ENCODE measurements at places on chromosomes 4 and X.

DNA sequence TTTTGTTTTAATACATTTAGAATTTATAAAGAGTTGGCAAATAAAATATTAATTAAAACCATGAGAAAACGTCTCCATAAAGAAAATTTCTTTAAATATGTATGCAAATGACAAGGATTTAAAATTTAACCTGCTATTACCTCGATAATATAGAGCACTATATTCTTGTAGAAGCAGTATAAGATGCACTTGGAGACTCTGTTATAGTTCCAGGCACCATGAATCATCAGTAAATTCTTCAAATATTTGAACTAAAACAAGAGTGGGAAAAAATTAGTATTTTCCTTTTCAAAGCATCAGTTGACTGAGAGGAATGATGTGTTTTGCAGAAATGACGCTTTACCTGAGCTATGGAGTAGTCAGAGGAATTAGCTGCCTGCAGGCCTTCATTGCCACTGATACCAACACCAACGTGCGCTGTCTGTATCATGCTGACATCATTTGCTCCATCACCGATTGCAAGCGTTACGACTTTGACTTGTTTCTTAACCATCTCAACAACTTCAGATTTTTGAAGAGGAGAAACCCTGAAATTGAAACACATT is 67.3 kb downstream of the SHISA3 start:
- DNase-seq: no peak

- DNase-seq: no peak
Measured at GRCh38 chrX:120207009-120207605, 43.5 kb upstream of the ZBTB33 start.

DNA sequence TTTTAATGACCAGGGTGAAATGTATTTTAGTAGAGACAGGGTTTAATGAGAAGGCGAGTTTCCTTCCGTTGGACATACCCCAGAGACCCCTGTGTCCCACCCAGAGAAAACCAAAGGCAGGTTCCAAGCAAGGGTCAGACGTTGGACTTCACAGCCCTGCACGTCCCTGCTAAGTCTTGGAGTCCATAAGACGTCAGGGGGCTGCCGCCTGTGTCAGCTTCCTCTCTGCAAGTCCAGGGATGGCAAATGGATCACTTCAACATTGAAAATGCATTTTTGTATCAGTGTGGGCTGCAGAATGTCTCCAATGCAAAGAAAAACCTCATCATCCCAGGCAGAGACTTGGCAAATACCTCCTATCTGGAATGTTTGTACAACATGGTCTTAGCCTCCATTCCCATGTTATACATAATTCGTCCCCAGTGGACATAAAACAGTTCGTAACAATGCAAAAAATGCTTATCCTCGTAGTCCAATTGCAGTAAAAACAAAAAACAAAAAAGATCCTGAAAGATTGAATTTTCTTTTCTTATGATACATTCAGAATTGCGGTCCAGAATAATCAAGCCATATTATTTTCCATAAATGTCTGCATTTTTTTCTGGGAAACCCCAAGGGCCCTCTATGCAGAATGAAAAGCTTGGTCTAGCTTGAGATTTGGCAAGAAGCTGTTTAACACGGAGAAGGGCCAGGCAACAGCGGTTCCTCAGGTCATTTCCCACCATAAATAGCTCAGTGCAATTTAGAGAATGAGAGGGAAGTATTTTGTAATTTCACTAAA is 190.9 kb downstream of the SHOX start:
- DNase-seq: no peak

GRCh38 chr4:6469144-6469543 is 3.3 kb downstream of the PPP2R2C start:
- DNase-seq: no peak

DNA sequence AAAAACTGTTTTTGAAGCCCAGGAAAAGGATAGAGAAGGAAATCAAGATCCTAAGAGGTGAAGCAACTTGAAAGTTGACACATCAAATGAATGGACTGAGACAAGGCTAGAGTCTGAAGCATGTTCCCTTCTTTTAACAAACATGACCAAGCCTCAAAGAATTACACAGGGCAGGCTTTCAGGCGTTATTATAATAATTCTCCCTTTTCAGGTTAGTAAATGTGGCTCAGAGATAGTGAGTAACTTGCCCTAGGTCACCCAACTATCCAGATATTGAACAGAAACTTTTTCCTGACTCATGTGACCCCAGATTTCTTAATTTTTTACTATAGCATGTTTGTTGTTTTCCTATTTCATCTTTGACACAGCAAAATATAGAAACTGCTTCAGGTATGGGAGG is 91.7 kb downstream of the PPP1R2C start:
- no peak for DNase-seq

DNA sequence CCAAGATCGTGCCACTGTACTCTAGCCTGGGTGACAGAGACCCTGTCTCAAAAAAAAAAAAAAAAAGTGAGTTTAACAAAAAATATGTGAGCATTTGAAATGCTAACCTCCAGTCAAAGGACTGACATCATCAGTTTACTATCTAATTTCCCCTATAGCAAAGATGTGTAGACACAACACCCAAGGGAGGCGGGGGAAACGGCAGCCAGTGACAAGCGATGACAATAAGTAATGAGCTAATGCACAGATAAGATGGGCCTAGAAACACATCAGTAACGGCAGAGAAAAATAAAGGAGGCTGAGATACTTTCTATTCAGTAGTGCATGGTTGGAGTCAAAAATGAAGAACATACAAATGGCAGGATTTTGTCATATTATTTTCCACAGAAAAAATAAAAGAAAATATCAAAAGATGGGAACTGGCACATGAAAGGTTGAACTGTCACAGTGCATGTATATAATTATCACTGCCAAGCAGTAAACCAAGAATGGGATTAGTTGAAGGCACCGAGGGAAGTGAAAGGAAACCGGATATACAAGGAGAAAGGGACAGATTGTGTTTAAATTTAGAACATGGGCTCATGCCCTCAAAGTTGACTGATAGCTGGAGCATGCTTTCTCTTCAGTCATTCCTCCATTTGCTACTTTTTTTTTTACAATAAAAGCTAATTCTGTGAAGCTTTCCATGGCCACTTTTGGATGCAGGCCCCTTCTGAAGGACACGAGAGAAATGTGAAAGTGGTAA is 41.8 kb downstream of the IGFBP7 start:
- no peak for DNase-seq

DNA sequence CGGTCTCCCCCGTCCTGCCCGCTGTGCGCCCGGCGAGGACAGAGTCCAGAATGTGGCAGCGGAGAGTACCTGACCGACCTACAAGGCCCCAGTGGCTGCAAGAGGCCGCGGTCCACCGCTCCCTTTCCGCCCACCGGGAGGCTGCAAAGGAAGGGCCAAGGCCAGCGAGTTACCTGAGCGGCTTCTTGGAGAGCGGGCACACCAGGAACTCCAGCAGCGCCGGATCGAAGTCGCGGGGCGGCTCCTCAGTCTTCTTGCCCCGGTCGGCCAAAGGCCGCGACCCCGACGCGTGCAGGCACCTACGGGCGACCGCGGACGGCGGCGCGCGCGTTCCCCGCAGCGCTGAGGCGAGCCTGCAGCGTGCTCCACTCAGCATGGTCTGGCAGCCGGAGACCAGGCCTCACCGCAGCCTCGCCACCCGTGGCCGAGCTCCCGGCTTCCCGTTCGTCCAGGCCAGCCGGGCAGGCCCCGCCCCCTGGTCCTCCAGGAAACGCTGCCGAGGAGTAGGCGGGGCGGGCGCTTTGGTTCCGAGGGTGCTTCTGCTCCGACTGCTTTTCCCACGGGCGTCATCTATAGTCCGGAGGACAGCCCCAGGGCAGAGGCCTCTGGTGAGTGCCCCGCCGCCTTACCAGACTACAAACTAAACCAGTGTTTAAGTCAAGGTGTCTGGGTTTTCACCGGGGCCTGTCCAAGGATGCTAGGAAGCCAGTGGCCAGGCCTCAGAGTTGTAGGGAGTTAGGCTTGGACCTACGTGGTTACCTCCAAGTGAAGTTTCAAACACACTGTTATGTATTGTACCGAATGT is at the start of gene PYURF:
PYURF (minus strand) TSS at position 452 of the 805 bp plus-strand sequence; CDS start at position 376, 76 bp downstream.
- DNase-seq: peak; percentile 95

- no peak for DNase-seq
Measured at GRCh38 chrX:9090766-9091165, 56.8 kb upstream of the FAM9B start.

- no peak for DNase-seq
Measured at GRCh38 chrX:80431505-80431832, 11.2 kb downstream of the TENT5D start.

DNA sequence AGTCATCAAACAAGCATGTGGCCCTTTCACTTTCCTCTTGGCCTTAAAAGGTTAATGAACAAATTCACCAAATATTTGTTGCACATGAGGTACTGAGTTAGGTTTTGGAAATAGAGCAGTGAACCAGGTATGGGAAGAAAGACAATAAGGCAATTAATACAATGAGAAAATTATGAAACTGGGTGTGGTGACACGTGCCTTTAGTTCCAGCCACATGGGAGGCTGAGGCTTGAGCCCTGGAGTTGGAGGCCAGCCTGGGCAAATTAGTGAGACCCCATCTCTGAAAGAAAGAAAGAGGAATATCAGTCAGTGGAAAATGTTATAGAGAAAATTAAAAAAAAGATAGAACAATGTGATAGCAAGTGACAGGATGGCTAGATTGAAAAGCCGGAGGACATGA is 8.1 kb downstream of the PHEX start:
- no peak for DNase-seq

GRCh38 chrX:2732649-2733048 is 19.2 kb upstream of the XG start:
- no peak for DNase-seq

DNA sequence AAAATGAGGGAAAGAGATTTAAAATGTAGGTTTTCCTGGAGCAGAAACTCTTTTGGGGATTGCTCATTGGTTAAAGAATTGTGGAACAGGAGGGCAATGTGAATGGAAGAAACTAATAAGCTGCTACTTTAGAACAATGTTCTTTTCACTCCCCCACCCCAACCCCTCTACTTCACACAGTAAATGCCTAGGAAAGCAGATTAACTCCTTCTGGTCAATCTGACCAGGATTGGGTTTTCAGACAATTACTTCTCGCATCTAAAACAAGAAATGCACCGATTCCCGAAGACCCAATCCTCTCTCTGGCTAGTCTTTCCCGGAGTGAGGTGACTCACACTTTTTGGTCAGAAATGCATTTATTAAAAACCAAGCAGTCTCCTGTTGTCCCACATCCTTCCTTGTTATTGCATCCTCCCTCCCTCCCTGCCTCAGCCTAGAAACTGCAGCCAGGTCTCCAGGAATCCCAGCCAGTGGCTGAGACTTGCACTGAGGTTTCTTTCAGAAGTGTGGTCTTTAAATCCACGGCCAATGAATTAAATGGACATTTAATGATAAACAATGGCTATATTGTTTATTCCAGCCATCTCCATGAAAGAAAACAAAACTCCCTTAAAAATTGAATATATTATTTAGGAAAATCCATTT is 21.4 kb downstream of the MFAP3L start:
- no peak for DNase-seq

DNA sequence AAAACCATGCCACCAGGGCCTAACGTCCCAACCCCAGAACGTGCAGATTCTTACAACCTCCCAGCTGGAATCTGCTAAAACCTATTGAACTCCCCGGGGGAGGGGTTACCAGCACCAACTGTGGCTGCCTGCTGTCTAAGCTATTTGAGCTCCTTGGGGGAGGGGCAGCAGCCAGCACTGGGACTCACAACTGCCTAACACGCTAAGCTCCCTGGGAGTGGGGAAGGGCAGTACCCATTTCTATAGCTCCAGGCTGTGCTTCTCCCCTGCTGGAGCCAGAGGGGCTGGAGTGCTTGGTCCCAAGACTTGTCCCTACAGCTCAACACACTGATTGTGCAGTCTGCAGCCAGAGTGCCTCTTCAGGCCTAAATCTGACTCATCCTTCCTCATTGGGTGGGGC is 459.8 kb upstream of the FGF16 start:
- no peak for DNase-seq

- DNase-seq: no peak
Measured at GRCh38 chrX:42027367-42028000, 104.1 kb upstream of the CASK start.

DNA sequence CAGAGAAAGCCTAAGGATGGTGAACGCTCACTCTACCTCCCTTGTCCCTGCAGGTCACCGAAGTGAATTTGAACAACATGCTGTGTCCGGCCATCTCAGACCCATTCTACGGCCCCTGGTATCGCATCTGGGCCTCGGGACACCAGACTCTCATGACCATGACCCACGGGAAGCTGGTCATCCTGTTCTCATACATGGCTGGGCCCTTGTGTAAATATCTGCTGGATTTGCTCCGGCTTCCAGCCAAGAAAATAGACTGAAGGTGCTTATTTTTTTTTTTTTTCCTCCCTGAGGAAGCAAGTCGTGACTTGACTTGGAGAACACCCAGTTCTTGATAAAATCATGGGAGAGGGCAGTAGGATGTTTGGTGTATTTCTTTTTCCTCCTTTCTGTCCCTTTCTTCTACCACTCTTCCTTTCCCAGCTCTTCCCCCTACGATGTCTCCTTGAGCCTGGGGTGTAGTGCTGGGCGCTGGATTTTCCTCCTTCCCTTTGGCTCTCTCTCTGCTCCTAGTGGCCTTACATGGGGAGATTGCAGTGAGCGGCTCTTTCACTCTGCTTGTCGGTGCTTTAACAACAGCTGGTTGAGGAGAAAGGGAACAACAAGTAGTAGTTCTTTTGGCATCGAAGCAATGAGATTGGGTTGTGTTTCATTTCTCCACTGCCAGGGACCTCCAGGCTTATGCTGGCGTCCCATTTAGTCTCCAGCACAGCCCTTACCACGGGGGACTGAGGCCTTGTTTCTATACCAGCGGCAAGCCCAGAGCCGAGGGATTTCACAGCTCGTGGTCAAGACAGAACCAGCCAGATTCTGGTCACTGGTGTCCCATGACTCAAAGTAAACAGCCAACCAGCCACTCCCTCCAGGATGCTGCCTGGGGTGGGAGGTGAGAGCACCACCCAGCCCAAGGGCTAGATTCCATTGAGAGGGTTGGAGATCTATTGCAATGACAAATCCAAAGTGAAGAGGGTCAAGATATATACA is 144.4 kb downstream of the AMMECR1 start:
- no peak for DNase-seq

DNA sequence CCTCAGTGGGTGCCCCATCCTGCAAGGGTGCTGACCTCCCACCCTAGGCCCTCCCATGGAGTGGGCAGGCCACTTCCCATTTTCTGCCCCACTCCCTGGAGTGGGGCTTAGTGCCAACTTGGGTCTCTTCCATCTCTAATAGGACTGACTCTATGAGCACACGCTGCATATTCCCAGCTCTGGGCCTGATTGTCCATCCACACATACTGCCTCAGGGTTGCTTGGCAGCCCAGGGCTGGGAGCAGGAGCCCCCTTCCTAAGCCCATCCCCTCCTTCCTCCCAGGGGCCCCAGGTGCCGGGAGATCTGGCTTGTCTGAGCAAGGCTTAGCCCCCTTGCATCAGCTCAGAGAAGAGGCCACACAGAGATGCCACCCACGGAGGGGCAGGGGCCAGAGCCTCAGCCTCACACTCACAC is 55.1 kb downstream of the PJA1 start:
- DNase-seq: no peak

GRCh38 chrX:56222473-56223000 is 9.6 kb upstream of the KLF8 start:
- DNase-seq: no peak

- DNase-seq: no peak
Measured at GRCh38 chr4:105130945-105131344, 15.7 kb upstream of the TET2 start.

GRCh38 chr4:74805601-74806000 is 11.3 kb upstream of the BTC start:
- DNase-seq: peak; percentile 73
